ENCODE measurements at places on chromosomes 5 and 9. TPM values are rescaled to one million over a fixed set of nuclear protein-coding genes. Genes with fewer than 3 reads are reported as not detected.
A peak's percentile ranks its signal among the peaks of the same experiment; 100 is the strongest.

DNA sequence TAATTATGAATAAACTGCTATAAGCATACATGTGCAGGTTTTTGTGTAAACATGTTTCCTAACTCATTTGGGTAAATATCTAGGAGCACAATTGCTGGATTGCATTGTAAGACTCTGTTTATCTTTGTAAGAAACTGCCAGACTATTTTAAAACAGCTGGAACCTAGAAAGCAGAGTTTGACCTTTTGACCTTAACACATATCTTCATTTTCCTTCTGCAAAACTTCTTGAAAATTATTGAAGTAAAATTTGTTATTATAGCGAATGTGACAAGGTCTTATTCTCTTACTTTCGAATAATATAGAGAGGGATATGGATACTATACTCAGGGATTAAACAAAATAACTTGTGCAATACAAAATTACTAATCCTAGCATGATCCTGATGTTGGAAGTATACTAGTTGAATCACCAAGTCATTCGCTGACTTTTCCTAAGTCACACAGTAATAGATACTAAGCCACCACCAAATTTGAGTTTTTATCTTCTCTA is 3.2 kb upstream of the ANXA1 start:
- H3K27me3 ChIP-seq: no peaks in the 10 kb centered on the region
- H3K27ac ChIP-seq: peak overlapping the region; percentile 100
- H3K4me1 ChIP-seq: peaks cover 31% of the 10 kb centered on the region
- peaks cover 2% of the 10 kb centered on the region for H3K36me3 ChIP-seq
- no peak overlapping the region for H3K4me3 ChIP-seq

- DNase-seq: no peak
- no peak overlapping the region for H3K27ac ChIP-seq
- H3K4me1 ChIP-seq: no peaks in the 10 kb centered on the region
- H3K36me3 ChIP-seq: no peaks in the 10 kb centered on the region
- peaks cover 9% of the 10 kb centered on the region for H3K27me3 ChIP-seq
- no peak overlapping the region for H3K4me3 ChIP-seq
Measured at GRCh38 chr9:1979741-1980367, 35.3 kb upstream of the SMARCA2 start.

GRCh38 chr9:106588626-106589025 is 274.3 kb upstream of the ZNF462 start:
- H3K27me3 ChIP-seq: no peaks in the 10 kb centered on the region
- H3K4me1 ChIP-seq: no peaks in the 10 kb centered on the region
- H3K36me3 ChIP-seq: no peaks in the 10 kb centered on the region
- no peak overlapping the region for H3K4me3 ChIP-seq
- no peak for DNase-seq
- no peak overlapping the region for H3K27ac ChIP-seq

- H3K4me1 ChIP-seq: no peaks in the 10 kb centered on the region
- H3K27ac ChIP-seq: no peak overlapping the region
- no peak overlapping the region for H3K4me3 ChIP-seq
- no peaks in the 10 kb centered on the region for H3K36me3 ChIP-seq
- peaks cover 36% of the 10 kb centered on the region for H3K27me3 ChIP-seq
Measured at GRCh38 chr5:170782438-170782837, 1.1 kb upstream of the GABRP start.

GRCh38 chr9:126514037-126514821 is 99.5 kb upstream of the LMX1B start:
- no peaks in the 10 kb centered on the region for H3K36me3 ChIP-seq
- peaks cover 17% of the 10 kb centered on the region for H3K4me1 ChIP-seq
- DNase-seq: peak; percentile 44
- H3K27ac ChIP-seq: no peak overlapping the region

The IFNK gene
- not detected for total RNA-seq

The OSMR gene
- not detected for total RNA-seq

The ACSL6 gene
- total RNA-seq: 22.2 TPM
